Natural killer cell (primary cell): ENCODE measurements at places on chromosomes 2 and 18.

GRCh38 chr2:60267122-60267521, 286.3 kb downstream of the BCL11A start:
- no peak overlapping the region for H3K4me3 ChIP-seq
- no peaks in the 10 kb centered on the region for H3K4me1 ChIP-seq
- H3K27ac ChIP-seq, result no peak overlapping the region
- H3K36me3 ChIP-seq, result no peaks in the 10 kb centered on the region

- H3K4me1 ChIP-seq, result no peaks in the 10 kb centered on the region
- no peaks in the 10 kb centered on the region for H3K27me3 ChIP-seq
- peaks cover 37% of the 10 kb centered on the region for H3K36me3 ChIP-seq
- H3K4me3 ChIP-seq, result no peak overlapping the region
These were observed 212.8 kb downstream of the TWIST2 start for GRCh38 chr2:239060676-239061075.

DNA sequence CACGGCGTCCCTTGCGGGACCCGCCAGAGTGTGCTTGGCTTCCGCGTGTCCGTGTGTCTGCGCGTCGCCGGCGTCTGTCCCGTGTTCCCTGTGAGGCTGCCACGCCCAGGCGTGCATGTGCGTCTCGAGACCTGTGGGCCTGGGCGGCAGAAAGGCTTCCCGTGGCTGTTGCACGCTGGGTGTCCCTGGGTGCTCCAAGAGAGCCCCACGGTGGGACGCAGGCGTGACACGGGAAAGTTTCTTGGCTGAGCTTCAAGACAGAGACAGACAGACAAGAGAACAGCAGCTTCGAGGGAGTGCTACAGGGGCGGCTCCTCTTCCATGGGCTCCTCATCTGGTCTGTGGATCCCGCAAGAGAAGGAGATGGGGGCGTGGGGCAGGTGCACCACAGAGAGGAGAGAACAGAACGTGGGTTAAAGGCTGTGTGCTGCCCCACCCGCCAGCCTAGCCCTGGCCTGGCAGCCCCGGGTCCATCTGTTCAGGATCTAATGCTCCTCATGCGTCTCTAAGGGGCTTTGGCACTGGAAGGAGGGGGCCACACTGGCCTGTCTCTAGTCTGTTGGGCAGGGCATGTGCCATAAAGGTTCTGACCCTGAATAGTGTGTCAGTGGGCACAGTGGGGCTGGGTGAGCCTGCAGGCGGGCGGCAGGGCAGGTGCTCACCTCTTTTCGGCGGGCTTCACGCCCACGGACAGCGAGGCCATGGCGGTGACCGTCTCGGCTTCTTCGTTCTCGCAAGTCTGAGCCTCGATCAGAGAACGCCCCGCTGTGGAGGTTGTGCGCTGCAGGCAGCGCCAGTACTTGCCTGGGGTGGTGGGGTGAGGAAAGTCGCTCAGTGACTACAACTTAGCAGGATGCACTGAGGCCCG, 205.1 kb downstream of the TWIST2 start:
- DNase-seq, result no peak
- H3K4me3 ChIP-seq, result no peak overlapping the region
- no peaks in the 10 kb centered on the region for H3K27me3 ChIP-seq
- H3K27ac ChIP-seq, result no peak overlapping the region

GRCh38 chr2:174059178-174059883, 94.2 kb upstream of the SP3 start:
- H3K4me1 ChIP-seq, result no peaks in the 10 kb centered on the region
- H3K36me3 ChIP-seq, result no peaks in the 10 kb centered on the region
- no peak overlapping the region for H3K27ac ChIP-seq
- no peak for DNase-seq
- no peaks in the 10 kb centered on the region for H3K27me3 ChIP-seq

- no peaks in the 10 kb centered on the region for H3K27me3 ChIP-seq
- H3K4me1 ChIP-seq, result peaks cover 9% of the 10 kb centered on the region
- H3K36me3 ChIP-seq, result no peaks in the 10 kb centered on the region
- H3K4me3 ChIP-seq, result no peak overlapping the region
- H3K27ac ChIP-seq, result no peak overlapping the region
These were observed 95.3 kb downstream of the MREG start for GRCh38 chr2:215917953-215918620.

DNA sequence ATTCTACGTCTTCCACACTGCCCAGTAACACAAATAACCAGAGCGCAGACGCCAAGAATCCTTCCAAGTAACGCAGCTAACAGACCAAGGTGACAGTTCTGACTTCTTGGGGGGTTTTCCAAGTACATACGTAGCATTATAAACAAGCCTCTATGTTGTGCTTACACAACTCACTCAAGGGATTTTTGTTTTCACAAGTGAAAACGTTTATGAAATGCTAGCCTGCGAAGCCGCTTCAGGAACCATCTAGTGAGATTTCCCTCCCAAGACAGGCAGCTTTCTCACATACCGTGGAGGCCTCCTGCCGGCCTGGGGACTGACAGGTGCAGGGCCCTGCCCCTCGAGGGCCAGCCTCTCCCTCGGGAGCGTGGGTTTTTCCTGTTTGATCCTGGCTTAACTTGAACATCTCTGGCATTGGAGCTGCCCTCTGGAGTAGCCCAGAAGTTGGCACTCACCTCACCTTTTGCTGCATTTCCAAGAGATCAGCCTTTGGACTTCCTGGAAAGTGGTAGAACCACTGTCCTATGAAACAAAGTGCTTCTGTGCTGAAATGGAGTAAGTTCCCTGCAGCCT, 151.1 kb downstream of the MBP start:
- peak overlapping the region; percentile 60 for H3K27ac ChIP-seq
- no peaks in the 10 kb centered on the region for H3K27me3 ChIP-seq
- H3K36me3 ChIP-seq, result no peaks in the 10 kb centered on the region
- no peak overlapping the region for H3K4me3 ChIP-seq
- peaks cover 5% of the 10 kb centered on the region for H3K4me1 ChIP-seq

- H3K4me1 ChIP-seq, result no peaks in the 10 kb centered on the region
- no peak for DNase-seq
- no peaks in the 10 kb centered on the region for H3K36me3 ChIP-seq
These were observed 475.5 kb downstream of the SOX11 start for GRCh38 chr2:6167592-6168138.

GRCh38 chr2:42359304-42359964, 1.6 kb downstream of the COX7A2L start:
- H3K36me3 ChIP-seq, result no peaks in the 10 kb centered on the region
- DNase-seq, result no peak
- peak overlapping the region; percentile 90 for H3K27ac ChIP-seq

GRCh38 chr2:22375096-22375495, 1009.9 kb upstream of the KLHL29 start:
- H3K36me3 ChIP-seq, result no peaks in the 10 kb centered on the region
- H3K27ac ChIP-seq, result no peak overlapping the region
- no peaks in the 10 kb centered on the region for H3K27me3 ChIP-seq
- DNase-seq, result no peak
- H3K4me3 ChIP-seq, result no peak overlapping the region

DNA sequence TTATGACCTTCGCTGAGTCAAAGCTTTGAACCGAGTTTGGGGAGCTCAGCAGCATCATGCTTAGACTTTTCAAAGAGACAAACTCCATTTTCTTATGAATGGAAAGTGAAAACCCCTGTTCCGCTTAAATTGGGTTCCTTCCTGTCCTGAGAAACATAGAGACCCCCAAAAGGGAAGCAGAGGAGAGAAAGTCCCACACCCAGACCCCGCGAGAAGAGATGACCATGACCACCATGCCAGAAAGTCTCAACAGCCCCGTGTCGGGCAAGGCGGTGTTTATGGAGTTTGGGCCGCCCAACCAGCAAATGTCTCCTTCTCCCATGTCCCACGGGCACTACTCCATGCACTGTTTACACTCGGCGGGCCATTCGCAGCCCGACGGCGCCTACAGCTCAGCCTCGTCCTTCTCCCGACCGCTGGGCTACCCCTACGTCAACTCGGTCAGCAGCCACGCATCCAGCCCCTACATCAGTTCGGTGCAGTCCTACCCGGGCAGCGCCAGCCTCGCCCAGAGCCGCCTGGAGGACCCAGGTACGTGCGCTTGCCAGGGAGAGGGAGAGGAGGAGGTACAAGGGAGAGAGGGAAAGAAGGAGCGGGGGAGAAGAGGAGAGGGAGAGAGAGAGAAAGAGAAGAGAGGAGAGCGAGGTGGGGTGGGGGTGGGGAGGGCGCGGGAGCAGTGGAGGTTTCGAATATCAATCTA, at the start of gene DLX1:
Gene DLX1, plus strand, starts transcription at position 48 of the 700 bp plus-strand sequence. Its CDS starts 171 bp downstream, at position 219.
- no peak within 1 kb of the TSS for H3K27ac ChIP-seq
- H3K36me3 ChIP-seq, result no peaks in the 10 kb centered on the region
- peaks cover 98% of the 10 kb centered on the region for H3K27me3 ChIP-seq
- H3K4me3 ChIP-seq, result peak within 1 kb of the TSS; percentile 19
- H3K4me1 ChIP-seq, result peaks cover 70% of the 10 kb centered on the region
- DNase-seq, result peak; percentile 35

DNA sequence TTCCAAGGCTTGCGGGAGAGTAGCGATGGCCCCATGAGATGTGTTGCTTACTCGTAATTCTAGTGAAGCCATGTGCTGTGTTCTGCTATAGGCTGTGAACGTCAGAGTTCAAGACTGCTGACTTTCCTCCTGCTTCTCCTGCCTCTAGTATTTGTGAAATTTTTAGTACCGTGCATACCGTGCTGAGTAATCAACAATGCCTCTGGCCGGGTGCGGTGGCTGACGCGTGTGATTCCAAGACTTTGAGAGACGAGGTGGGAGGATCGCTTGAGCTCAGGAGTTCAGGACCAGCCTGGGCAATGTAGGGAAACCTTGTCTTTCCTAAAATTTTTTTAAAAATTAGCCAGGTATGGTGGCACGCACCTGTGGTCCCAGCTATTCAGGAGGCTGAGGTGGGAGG, 59.9 kb upstream of the B3GNT7 start:
- no peaks in the 10 kb centered on the region for H3K27me3 ChIP-seq
- no peak overlapping the region for H3K27ac ChIP-seq
- no peaks in the 10 kb centered on the region for H3K36me3 ChIP-seq
- no peaks in the 10 kb centered on the region for H3K4me1 ChIP-seq

DNA sequence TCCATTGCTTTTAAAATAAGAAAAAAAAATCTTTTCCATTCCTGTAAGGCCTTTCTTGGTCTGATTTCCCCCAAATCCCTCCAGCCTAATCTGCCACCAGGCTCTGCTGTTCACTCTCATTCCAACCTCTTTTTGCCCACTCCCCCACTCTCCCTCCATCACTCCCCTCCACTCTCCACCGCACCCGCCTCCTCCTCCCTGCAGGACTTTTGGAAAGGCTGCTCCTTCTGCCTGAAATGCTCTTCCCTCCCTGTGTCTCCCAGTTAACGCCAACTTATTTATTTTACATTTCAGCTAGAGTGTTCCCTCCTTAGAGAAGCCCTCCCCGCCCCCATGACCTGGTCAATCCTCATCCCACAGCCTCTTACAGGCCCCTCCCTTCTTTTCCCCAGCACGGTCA, 4.7 kb upstream of the WNT6 start:
- no peak overlapping the region for H3K4me3 ChIP-seq
- DNase-seq, result no peak
- H3K4me1 ChIP-seq, result peaks cover 8% of the 10 kb centered on the region
